ENCODE measurements at places on chromosomes 6 and 20.

DNA sequence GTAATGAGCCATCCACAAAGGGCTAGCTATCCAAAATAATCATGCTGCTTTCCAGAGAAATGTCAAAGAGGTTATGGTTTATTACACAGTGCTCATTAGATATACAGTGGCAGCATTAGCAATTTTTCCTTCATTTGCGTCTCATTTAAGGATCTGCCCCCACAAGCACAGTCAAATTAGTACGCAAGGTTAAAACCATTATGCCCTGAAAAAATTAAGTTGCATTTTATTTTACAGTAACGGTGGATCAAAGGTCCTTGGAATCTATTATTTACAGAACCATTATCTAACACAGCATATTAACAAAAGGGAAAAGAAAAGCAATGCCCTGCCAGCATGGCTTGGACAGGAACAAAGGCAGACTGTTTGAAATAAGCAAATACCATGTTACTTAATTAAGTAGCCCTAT lies 144.8 kb downstream of the PDSS2 start:
- DNase-seq: no peak

DNA sequence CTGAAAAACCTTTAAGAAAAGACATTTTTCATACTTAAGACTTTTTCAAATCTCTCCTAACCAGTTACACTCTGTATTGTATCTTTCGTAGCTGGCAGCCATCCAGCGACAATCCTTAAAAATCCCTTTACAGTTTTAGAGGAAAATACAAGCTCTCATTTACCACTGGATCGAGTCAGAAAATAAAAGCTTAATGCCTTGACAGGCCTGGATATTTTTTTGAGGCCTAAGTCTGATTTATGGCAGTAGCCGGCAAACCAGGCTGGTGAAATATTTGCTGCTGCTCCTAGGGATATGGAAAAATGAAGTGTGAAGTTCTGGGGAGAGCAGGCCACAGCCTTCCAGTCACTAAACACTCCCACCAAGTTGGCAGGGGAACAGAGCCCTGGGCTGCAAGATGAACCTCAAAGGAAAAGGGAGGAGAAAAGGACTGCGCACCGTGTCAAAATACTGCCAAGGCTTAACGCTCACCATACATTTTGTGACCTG lies 213.0 kb upstream of the SUPT3H start:
- no peak for DNase-seq

DNA sequence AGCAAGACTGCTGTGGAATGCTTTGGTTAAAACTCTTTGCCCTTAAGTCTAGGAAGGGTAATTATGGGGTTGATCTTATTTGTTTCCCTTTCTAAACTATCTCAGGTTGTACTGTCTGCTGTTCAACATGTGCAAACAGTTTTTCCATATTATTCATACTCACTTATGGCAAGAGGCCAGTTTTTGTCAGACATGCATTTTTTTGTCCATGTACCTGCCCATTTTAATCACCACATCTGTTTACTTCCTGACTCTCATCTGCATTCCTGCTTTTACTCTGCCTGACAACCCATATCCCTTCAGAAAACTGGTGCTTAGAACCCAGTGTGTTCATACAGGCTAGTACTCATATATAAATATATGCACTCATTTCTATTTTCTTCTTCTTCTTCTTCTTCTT lies 80.3 kb downstream of the LPA start:
- no peak for DNase-seq

DNA sequence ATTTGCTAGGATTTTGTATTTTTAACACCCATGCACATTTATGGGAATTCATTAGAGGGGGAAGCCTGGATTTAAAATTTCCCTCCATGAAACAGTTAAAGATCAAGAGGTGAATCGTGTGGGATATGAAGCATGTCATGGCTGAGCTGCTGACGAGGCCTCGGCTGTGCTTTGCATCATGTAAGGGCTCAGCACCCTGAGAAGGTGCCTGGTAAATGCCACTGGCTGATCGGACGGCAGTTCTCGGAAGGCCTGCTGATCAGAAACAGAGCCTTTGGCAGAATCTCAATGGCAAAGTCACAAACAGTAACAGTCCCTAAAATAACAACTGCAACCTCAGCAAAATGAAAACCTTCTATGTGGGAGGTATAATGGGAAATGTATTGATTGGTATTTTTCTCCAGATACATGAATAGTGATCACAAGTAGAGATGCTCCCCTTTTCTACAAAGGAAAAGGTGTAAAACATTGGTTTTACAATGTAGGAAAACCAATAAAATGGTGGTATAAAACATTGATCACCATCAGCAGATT lies 53.0 kb upstream of the FUCA2 start:
- no peak for DNase-seq

DNA sequence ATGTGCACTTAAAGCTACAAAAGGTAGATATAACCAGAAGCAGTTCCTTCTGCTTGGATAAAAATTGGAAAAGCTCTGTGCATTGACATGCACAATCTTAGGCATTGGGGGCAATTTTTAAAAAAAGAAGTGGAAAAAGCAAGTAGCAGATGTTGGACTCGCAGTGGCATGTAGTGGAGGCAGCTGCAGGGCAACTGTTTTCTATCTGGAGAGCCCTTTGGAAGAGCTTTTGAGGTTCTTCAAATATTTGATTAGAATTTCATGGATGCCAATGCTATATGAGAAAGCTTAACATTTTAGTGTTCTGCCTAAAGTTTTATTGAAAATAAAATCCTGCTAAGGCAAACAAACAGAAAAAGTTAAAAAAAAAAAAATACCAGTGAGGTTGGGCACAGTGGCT lies 388.3 kb upstream of the RNF217 start:
- no peak for DNase-seq

DNA sequence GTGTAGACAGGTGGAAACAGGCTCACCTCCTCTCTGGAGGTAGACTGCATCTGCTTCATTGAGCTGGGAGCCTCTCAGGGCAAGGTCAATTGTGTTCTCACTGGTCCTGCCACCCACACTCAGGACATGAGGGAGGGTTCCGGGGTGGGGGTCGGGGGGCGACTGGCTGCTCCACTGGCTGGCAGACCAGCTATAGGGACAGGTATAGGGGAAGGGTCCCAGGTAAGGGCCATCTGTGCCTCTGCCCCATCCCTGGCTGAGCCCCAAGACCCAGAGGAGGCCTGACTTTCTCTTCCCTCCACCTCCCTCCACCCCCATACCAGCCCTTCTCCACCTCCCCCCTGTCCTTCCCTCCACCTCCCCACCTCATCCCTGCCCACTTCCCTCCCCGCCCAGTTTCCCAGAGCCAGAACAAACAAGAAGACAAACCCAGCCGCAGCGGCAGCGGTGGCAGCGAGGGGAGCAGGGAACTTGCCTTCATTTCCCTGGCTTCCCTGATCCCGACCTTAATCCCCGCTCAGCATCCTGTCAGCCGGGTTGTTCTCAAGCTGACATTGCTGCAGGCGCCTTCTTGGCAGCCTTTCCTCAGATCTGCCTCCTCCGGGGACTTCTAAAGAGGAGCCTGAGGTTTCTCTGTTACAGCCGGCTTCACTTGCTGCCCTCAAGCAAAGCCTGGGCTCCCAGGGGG lies 18.3 kb upstream of the FOXP4 start:
- DNase-seq: no peak

DNA sequence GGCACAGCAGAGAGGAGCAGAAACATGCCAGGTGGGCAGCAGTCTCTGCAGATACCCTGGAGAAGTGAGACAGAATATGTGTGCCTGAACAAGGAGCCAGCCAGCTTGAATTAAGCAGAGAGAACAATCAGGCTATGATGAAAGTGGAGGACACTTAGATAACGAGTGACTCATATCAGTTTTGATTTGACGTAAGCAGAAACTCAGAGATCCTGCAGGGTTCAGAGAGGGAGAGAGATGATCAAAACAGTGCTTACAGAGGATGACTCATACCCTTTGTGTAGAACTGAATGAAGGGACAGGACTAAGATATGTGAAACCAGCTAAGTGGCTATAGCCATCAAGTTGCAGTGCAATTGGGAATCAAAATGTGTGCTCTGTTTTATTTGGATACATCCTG lies 300.7 kb downstream of the TENT5A start:
- no peak for DNase-seq

GRCh38 chr20:32925481-32926196 lies 66.9 kb downstream of the EFCAB8 start:
- no peak for DNase-seq

GRCh38 chr6:157106487-157106886 lies 216.8 kb downstream of the TMEM242 start:
- DNase-seq: no peak

DNA sequence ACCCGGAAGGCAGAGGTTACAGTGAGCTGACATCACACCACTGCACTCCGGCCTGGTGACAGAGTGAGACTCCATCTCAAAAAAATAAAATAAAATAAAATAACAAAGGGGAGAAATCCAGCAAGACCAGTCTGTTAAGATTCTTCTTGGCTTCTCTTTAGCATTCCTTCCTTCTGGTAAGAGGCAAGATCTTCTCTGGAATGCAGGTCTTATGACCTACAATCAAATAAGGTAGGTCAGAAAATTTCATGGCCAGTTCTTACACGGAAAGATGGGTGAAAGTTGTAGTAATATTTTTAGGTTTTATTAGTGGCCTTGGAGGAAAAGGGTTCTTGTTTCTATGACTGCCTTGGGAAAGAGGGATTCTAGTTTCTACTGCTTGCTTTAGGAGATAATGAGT lies 180.9 kb downstream of the FUT9 start:
- DNase-seq: no peak

GRCh38 chr6:38127284-38127683 lies 307.8 kb downstream of the ZFAND3 start:
- DNase-seq: no peak

DNA sequence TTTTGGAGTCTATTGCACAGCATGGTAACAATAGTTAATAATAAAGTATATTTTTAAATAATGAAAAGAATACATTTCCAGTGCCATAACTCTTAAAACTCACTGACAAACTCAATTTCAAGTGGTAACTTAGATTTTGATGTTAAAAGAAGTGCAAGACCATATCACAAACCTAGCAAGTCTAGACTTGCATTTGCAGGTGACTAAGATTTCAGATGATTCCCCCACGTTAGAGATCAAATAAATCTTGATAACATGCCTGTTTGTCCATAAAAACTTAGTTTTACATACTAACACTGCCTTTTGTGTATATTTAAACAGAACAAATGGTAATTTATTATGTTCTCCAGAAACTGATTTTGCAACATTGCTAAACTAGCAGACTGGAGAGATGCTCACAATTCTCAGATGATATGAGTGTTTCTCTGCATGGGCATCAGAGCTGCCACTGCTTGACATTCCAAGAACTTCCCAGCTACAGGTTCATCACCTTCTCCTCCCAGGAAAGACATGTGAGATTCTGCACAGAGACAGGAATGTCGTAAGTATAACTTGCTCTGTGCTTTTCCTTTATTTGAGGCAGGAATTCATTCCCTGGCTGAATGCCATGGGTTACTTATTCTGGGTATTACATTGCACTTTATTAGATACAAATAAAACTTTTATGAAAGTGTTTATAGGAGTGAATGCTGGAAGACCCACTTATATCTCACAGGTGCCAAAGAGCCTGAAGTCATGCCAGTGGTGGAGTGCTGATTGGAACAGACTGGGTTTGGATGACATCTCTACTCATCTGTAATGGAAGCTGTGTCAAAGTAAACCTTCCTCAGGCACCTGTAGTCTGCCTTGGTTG lies 160.2 kb upstream of the FOXA2 start:
- DNase-seq: no peak

DNA sequence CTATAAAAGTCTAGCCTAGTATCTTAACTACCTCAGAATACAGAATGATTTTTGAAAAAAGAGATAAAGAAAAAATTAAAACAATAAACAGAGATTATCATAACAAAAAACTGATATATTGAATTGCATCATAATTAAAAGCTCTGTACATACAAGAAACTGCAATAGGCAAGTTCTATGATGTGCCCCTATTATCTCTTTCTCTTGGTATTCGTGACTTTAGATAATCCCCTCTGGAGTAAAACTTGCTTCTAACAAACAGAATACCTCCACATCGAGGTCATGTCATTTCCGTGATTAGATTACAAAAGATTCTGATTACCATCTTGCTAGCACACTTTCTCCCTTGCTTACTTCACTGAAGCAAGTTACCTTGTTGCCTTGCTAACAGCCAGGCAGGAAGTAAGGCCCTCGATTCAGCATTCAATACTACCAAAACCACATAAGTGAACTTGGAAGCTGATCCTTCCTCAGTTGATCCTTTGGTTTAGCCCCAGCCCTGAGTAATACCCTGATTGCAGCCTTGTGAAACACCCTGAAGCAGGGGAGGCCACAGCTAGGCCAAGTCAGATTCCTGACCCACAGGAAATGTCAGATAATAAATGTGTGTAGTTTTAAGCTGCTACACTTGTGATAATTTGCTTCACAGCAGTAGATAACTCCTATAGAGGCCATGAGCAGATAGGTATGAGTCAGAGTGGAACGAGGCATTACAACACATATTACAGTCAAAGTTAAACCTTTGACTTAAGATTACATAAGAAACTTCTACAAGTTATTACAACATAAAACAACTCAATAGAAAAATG lies 53.7 kb upstream of the TMX4 start:
- DNase-seq: no peak

DNA sequence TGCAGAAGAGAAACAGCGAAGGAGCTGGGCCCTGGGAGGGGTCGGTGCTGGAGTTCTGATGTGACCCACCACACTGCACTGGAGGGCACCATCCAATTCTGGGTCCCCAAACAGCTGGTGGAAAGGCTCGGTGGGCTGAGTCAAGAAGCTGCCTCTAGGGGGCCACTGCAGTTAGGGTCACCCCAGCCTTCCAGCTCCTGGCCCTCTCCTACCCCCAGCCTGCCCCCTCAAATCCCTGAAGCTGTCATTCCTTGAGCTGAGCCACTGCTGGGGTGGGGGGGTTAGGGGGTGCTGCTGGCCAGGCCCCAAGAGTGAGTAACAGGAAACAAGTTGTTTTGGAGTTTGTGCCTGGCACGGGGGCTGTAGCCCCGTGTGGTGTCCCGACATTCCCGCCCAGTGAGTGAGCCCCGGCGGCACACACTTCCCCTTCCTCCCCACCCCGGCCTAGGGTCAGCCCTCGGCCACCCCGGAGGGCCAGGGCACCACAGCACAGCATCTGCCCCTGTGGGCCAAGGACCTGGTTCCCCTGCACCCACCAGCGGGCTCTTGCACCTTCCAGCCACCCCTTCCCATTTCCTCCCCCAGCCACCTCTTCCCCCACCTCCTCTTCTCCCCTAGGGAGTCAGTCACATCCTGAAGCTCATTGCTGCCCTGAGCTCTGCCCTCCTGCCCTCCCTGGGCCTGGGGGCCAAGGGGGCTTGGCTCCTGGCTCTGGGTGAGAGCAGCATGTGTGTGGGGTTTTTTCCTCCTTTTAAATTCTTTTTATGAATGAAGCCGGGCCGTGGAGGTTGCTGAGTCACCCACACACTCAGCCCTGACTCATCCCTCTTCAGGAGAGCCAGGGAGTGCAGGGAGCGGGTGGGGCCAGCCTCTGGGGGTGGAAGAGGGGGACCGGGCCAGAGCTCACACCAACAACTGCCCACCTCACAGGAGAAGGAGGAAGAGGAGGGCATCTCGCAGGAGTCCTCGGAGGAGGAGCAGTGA lies 4.6 kb downstream of the SMIM29 start:
- DNase-seq: no peak

Data from NCI-H2081 treated with DMSO at 0.1 percent for 48 hours (cell line).